ENCODE measurements at places on chromosomes 11 and 22.

GRCh38 chr22:37195921-37196320 lies 7.9 kb upstream of the C1QTNF6 start:
- peak; percentile 2 for DNase-seq

DNA sequence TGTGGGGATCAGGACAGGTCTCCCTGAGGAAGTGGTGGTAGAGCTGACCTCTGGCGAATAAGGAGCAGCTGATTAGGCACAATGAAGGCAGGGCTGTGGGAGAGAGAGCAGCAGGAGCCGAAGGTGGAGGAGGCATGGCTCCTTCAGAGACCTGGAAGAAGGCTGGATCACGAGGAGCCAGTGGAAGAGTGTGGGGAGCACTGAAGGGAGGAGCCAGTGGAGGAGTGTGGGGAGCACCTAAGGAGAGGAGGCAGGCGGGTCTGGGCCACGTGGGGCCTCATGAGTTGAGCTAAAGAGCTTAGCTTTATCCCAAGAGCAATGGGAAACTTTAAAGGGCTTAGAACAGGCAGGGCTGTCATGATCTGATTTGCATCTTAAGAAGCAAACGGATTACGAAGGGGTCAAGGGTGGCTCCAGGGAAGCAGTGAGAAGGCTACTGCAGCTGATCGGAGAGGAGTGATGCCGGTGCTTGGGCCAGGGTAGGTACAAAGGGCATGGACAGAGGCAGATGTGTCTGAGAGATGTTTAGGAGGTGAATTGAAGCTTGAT lies 44.9 kb upstream of the EIF3D start:
- DNase-seq = no peak

- DNase-seq = no peak
Measured at GRCh38 chr11:70397336-70397982, 870 bp upstream of the CTTN start.

GRCh38 chr11:84588131-84588829 lies 1038.9 kb downstream of the DLG2 start:
- no peak for DNase-seq

DNA sequence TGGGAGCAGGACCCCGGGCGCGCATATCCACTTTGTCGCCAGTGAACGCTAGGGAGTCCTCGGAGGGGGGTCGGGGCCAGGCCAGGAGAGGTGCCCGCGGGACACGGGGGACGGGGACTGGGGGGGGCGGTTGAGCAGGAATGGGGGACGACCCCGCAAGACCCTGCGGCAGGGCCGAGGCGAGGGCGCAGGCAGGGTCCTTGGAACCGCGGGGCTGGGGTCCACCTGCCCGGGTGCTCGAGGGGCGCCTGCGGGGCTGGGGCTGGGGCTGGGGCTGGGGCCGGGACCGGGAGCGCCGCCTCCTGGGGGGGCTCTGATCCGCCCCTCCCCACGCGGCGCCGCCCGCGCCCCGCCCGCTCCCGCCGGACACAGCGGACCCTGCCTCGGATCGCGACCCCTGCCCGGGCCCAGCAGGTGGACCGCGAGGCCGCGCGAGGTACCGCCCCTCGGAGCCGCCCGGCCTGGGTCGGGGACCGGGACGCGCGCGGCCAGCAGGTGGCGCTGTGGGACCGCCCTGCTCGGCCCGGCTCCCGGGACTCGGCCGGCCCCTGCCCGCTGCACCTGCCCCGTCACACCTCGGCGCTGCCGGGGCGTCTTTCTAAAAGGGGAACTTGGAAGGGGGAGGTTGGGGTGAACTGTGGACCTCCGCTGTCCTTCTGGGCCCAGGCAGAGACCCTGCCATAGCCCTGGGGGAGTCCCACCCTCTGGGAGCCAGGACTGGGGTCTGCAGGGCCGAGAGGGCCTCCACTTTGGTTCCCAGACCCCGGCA lies 11.0 kb downstream of the CRELD2 start:
- peak; percentile 82 for DNase-seq

- DNase-seq = no peak
Measured at GRCh38 chr22:40975366-40975765, 24.2 kb downstream of the RBX1 start.

- no peak for DNase-seq
Measured at GRCh38 chr11:100918551-100919500, 210.8 kb downstream of the PGR start.

- peak; percentile 57 for DNase-seq
Measured at GRCh38 chr11:133947321-133947756, 9.4 kb downstream of the IGSF9B start.

GRCh38 chr11:17579451-17579850 lies 32.4 kb downstream of the OTOG start:
- no peak for DNase-seq
